ENCODE measurements at places on chromosomes 11 and 22.

DNA sequence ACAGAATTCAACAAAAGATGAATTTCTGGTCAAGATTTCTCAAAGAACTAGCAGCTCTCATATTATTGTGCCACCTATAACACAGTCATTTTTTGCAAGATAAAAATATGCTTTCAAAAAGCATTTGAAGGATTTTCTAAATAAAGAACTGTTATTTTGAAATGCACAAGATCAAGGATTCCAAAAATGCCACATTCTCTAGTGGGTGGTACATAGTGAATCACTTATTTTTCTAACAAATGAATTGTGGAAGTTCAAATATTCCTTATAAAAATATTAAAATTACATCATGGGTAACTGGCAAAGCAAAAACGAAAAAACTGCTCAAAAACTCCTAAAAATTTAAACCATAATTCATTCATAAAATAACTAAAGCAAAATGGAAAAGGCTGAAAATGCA lies 2.1 kb downstream of the RNF141 start:
- DNase-seq = no peak

DNA sequence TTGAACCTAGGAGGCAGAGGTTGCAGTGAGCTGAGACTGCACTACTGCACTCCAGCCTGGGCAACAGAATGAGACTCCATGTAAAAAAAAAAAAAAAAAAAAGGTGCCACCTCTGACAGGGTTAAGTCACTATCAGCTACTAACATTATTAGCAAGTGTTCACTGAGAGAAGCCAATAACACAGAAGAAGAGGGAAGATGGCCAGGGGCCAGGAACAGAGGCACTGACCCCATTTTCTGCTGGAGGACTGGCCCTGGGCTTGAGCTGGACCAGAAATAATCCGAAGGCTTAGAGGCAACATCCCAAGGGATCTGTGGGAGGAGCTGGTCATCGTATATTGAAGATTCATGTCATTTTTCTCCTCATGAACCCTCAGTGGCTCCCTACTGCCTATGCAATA lies 5.0 kb downstream of the SLC5A1 start:
- DNase-seq = no peak

DNA sequence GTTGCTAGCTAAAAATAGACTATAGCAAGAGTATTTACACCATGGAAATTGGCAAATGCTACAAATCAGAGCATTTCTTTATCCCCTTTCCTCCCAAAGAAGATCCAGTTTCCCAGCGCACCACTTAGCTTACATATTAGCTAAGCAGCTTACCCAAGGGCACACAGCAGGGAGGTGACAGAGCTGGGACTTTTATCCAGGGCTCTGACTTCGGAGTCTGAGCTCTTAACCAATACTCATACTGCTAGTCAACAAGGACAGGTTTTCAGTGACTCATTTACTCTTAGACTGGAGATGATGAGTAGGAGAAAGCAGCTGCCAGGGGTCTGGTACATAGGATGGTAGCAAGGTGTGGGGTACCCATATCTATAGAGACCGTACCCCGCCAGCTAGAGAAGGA lies 38.4 kb downstream of the NAV2 start:
- no peak for DNase-seq

DNA sequence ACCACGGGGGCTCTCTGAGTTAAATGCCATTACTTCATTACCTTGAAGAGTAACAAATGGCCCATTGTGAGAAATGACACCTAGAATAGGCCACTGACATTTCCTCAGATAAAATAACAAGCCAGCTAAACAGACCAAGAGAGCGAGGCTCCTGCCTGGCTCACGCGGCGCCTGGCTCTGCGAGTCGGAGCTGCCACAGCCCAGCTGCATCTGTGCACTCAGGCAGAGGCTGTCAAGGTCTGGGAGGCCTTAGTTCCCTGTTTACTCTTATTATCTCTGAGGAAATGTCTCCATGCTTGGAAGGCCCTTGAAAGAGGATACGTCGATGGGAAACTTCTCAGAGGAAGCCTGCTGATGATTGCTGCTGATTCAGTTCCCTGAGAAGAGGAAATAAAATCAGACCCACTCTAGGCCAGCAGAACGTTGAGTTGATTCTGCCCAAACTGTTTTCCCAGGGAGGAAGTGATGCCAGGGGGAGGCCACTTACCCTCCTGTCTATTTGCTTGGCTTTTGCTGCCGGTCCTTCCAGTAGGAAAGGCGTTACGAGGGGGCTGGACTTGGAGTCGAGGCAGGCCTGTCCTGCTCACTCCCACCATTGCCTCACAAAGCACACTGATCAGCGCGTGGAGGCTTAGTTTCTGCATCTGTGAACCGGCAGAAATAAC lies 208.8 kb downstream of the TBC1D22A start:
- DNase-seq = no peak

- DNase-seq = no peak
These were observed 98.5 kb downstream of the PDE2A start for GRCh38 chr11:72575533-72576242.

- peak; percentile 58 for DNase-seq
These were observed 10.8 kb downstream of the LIF start for GRCh38 chr22:30235687-30236170.

- DNase-seq = no peak
These were observed 45.7 kb downstream of the SCUBE1 start for GRCh38 chr22:43297270-43298061.

DNA sequence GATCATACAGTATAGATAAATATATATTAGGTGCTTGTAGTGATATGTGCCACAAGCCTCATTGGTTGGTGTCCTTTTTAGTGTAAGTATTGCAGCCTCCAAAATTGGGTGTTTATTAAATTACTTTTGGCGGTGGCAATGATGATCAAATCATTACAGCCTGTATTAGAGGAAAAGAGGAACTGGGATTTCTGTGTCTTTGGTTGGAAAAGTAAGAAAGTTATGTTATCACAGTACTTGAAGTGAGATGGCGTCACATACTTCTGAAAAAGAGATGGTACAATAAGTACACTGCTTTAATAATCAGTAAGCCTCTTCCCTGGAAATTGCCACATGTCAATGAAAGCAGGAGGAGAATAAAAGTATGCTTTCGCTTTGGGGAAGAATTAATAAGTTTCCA lies 523 bp upstream of the MPZL3 start:
- DNase-seq = no peak

DNA sequence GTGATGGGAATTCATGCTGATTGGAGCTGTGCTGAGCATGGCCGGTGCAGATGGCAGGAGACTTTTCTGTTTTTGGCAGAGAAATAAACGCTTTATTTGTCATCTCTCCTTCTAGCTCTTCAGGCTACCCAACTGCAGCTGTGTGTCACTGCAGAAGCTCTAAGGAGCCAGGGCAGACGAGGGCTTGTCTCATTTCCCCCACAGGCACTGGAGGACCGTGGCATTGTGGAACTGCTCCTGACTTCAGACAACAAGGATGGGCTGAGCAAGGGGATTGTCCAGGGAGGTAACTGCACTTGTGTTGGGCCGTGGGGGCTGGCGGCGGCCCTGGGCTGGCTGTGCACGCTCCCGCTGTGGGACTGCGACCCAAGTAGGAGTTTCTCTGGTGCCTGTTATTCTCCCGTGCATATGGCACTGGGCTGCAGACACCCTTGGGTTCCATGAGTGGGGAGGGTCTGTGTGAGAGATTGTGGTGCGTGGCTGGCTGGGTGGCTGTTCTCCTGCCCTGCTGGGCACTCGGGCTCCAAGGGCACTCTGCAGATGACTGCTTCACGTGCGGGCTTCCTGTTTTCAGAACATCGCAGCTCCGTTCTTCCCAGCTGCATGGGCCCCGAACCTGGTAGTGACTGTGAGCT lies 27.2 kb downstream of the GLB1L2 start:
- DNase-seq = no peak

DNA sequence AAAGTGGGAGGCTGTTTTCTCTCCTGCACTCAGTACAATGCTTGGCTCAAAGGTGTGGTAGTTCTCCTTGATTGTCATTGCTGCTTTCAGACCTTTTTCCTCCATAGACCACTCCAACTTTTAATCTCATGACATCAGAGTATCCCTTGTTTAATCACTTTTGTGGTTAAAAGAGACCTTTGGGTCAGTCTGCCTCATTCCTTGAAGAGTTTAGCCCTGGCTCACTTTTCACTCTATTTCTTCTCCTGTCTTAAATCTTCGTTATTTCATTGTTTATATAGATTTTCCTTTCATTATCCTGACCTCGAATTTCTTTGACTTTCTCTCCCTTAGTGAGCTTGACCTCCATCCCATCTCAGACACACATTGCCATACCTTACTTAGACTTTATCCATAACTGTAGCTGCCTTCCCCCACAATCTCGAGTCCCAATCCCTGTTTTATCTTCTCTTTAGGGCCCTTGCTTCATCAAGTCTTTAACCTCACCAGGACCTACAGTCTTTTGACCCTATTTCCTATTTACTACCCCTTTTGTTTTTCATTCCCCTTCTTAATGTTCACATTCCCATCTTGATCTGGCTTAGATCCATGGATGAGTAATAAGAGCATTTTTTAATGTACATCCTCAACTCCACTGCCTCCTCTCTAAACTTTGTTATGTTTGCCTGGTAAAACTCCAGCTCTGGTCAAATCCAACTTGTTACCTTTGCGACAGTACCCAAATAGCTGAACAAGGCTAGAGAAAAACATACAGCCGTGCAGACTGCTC lies 9.5 kb downstream of the ATXN10 start:
- no peak for DNase-seq

DNA sequence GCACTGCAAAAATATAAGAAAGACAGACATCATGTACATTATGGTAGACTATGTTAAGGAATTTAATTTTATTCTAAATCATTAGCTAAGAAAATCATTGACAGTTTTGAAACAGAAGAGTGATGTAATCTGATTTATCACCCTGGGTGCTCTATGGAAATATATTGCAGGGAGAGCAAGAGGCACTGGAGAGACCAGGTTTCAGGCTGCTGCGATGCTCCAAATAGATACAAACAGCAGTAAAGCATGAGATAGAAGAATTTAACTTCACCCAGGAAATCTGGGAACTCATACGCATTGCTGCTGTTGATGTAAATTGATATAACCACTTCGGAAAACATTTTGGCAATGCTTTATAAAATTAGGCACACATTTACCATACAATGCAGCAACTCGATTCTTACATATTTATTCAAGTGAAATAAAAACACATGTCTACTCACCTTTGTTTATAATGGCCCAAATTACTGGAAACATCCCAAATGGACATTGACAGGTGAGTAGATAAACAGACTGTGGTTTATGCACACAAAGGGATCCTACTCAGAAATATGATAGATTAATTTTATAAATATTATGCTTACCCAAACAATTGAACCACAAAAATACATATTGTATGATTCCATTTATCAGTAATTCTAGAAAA lies 535.1 kb upstream of the CHORDC1 start:
- no peak for DNase-seq

GRCh38 chr11:36034551-36035331 lies 90.9 kb downstream of the LDLRAD3 start:
- peak; percentile 54 for DNase-seq

DNA sequence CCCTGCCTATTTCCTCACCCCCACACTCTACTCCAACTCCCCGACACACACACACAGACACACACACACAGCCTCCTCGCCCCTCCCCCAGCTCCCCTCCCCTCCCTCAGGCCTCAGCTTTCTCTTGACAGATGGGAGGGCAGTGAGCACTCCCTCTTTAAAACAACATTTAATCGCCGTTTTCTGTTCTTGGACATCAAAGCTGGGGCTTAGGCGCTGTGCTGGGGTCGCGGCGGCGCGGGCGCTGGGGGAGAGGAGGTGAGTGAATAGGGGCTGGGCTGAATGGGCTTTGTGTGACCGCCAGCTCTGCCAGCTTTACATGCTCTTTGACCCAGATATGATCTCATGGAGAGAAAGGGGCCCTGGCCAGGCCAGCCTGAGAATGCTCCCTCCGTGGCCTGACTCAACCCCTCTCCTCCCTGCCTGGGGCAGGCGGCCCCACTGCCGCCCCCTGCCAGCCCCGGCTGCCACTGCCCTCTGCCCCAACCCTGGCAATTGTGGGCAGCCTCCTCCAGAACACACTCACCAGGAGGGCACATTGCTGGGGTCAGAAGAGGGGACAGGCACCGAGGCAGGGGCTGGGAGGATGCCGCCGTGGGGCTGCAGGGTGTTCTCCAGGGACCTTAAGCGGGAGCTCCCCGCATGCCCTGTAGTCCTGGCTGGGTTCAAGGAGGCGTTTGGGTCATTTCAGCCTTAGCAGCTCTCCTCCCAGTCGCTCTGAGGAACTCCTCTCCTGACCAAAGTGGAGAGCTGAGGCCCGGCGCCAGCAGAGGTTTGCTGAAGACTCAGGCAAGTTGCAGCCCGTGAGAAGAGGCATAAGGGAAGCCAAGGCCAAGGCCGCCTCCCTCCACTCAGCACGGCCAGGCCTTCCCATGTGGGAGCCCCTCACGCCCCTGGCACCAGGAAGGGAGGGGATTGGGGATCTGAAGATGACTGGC lies 38.3 kb upstream of the NNMT start:
- peak; percentile 51 for DNase-seq

- DNase-seq = no peak
These were observed 7.4 kb upstream of the ANO1 start for GRCh38 chr11:70070706-70071105.

DNA sequence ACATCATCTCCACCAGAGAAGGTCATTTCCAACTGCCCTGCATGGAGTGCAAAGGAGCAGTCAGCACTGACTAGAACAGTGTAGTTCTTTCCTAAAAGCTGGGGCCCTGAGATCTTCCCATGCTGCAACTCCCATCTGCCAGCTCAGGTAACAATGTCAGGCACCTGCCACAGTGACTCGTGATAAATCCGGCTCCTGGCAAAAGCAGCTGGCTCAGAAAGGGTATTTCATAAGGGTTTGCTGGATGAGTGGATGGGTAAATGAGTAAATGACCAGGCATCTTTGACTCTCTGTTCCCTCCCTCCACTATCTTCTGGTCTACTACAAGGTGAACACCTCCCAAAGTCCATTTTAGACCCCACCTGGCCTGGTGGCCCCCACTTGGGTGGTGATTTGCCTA lies 403.6 kb downstream of the NXPE2 start:
- DNase-seq = no peak

DNA sequence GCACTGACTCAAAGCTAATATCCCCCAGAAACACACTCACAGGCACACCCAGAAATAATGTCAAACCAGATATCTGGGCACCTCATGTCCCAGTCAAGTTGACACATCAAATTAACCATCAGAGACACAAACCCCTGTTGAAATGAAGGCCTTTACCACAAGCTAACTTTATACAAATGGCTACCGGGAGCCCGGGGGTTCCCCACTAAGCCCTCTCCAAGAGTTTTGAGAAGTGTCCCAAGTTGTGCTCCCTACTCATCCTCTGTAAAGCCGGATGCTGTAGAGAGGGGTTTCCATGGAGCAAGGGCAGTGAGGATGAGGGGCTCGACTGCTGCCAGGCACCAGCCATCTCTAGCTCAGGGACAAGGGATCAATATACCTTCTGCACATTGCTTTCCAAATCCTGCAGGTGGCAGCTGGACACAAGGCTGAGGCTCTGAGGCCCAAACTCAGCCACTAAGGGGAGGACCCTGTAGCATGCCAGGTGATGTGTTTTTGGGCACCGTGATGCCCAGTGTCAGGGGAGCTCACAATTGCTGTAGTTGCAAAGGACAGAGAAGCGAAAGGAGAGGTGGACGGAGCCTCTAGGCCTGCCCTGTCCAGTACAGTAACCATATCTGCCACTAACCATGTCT lies 145.7 kb downstream of the TTC17 start:
- no peak for DNase-seq
